Aorta (tissue), 5 donors: ENCODE measurements at places on chromosomes 7 and 10. TPM values are rescaled to one million over a fixed set of nuclear protein-coding genes. Genes with fewer than 3 reads are reported as not detected.

GRCh38 chr10:4063717-4064116 is 278.7 kb upstream of the KLF6 start:
- H3K27ac ChIP-seq, result no peak overlapping the region
- H3K36me3 ChIP-seq, result no peaks in the 10 kb centered on the region
- no peak for DNase-seq
- H3K27me3 ChIP-seq, result no peaks in the 10 kb centered on the region

The FLNC gene
- 245 TPM for total RNA-seq

The POU6F2 gene
- 1.5 TPM for total RNA-seq

The LZTS2 gene
- total RNA-seq, result 95.3 TPM

- H3K4me3 ChIP-seq, result no peak overlapping the region
- DNase-seq, result no peak
- H3K27me3 ChIP-seq, result no peaks in the 10 kb centered on the region
- H3K4me1 ChIP-seq, result no peaks in the 10 kb centered on the region
Measured at GRCh38 chr10:112456533-112456932, 9.5 kb downstream of the VTI1A start.

DNA sequence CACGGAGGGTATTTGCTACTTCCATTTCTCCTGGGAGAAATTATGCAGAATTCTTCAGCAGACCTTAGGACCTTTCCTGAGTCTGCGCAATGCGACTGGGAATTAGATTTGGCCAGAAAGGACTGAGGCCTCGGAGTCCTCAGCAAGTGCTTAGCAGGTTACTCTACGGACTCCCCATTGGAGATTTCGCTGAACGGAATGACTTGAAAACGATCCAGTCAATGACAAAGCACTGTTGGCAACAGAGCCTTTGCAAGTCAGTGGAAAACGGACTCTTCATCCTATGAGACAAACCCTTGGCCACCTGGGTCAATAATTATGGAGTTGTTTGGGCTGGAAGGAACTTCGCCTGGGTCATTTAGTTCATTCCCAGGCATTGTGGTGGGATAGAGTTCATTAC is 107.4 kb downstream of the FAM204A start:
- no peak overlapping the region for H3K4me3 ChIP-seq
- no peaks in the 10 kb centered on the region for H3K36me3 ChIP-seq
- H3K4me1 ChIP-seq, result no peaks in the 10 kb centered on the region
- no peak overlapping the region for H3K27ac ChIP-seq
- DNase-seq, result no peak
